Activated T-helper 1 cell treated with anti-CD3 and anti-CD28 coated beads, Interleukin-12 subunit alpha, Interleukin-12 subunit beta, Interleukin-2, Interleukin-4 antibody, amounts not matched to agents 30 ng/mL and 10 ng/mL and 1 ng/mL, durations not matched to agents 14 hours and 24 hours and 36 hours (primary cell): ENCODE measurements at places on chromosomes 1 and 21.

- DNase-seq: peak; percentile 76
These were observed at the start of gene VWA1 for GRCh38 chr1:1435106-1435903. Gene VWA1, plus strand, starts transcription at chr1:1435690. Its CDS starts 59 bp downstream, at chr1:1435749.

- DNase-seq: no peak
These were observed 180.5 kb downstream of the TGFB2 start for GRCh38 chr1:218525451-218526197.

DNA sequence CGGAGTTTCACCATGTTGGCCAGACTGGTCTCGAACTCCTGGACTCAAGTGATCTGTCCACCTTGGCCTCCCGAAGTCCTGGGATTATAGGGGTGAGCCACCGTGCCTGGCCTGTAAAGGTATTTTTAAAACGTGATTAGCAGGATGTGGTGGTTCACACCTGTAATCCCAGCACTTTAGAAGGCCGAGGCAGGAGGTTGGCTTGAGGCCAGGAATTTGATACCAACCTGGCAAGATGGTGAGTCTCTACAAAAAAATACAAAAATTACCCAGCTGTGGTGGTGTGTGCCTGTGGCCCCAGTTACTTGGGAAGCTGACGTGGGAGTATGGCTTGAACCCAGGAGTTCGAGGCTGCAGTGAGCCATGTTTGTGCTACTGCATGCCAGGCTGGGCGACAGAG, 43.3 kb upstream of the SOD1 start:
- DNase-seq: no peak

DNA sequence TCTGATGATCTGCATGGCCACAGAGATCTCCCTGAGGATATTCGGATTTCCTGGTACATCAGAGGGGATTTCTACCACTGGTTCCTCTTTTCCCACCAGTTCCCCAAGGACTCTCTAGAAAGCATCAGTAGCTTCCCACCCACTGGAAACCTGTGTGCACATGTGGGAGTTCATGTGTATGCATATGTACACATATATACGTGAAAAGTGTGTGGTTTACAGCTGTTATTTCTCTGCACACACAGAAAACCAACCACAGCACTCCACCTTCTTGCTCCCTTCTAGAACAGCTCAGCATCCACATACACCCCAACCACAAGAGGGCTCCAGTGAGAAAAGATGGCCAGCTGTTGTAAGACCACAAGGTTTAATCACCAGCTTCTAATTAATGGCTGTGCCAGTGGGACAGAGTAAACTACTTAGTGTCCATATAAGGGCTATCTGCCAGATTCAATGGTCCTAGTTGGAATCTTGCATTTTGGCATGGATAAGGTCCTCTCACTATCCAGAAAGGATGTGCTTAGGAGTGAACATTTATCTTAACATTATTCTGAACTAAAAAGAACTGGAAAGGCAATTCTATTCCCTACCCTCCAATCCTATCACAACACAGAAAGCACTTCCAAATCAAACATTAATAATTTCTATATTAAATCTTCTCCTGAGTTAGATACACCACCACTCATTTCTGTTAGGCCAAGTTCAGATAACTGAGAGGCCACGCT, 24.1 kb downstream of the GPR3 start:
- peak; percentile 44 for DNase-seq

DNA sequence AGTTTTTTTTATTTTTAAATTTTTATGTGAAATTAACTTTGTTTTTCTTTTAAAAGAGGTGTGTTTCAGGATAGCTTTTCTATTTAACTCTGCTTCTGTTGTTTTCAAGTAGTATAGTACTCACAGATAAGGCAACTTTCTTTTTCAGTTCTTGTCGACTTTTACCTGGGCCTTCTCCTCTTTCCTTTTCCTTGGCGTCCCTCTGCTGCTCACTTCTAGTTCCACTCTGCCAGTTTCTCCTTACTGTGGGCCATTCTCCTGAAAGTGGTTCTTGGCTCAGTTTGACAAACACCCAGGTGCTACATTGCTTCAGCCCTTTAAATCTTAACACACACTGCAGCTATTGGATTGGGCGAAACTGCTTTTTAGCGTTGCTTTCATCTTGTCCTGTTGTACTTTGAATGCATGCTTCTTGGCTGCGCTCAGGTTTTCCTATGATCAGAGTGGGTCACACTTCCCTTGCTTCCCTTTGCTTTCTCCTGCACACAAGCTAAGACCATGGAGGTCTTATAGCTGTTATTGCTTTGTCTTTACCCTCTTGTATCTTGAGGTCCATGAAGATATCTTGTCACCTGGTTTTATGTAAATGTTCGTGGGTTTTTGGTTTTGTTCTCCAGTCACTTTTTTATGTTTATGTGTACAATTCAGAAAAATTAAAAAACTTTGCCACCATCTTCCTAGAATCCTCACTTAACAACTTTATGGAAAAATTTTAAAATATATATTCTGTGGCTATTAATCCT, 21.6 kb downstream of the GABPA start:
- DNase-seq: no peak

DNA sequence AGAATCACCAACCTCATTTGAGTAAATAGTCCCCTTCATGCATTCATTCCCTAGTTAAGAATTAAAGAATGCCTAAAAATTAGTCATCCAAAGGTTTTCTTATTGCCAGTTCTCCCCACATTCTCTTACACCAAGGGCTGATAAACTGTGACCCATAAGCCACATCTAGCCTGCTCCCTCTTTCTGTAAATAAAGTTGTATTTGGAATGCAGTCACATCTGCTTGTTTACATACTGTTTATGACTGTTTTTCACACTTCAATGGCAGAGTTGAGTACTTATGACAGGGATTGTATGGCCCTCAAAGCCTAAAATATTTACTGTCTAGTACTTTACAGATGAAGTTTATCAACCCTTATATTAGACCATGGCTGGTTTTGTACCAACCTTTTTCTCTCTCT, 16.1 kb upstream of the DYRK1A start:
- DNase-seq: no peak

- no peak for DNase-seq
These were observed 8.2 kb upstream of the EFHD2 start for GRCh38 chr1:15401391-15402055.

GRCh38 chr1:159993911-159994310, 37.9 kb downstream of the PIGM start:
- DNase-seq: no peak

DNA sequence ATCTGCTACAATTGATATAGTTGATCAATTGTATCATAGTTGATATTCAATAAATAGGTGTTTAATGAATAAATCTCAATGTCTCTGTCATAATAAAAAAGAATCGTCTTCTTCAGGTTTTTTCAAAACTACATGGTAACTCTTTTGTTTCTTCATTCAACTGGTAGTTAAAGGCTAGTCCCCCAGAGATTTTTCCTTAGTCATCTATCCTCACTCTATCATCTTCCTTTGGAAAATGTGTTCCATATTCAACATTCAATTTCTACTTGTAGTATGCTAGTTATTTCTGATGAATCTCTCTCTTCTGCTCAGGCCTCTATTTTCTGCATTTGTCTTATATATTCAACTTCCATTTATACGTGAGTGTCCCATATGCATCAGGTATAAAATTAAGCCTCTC, 558.8 kb downstream of the KCNT2 start:
- DNase-seq: no peak

GRCh38 chr1:35856964-35857363, 26.0 kb upstream of the AGO1 start:
- DNase-seq: no peak

DNA sequence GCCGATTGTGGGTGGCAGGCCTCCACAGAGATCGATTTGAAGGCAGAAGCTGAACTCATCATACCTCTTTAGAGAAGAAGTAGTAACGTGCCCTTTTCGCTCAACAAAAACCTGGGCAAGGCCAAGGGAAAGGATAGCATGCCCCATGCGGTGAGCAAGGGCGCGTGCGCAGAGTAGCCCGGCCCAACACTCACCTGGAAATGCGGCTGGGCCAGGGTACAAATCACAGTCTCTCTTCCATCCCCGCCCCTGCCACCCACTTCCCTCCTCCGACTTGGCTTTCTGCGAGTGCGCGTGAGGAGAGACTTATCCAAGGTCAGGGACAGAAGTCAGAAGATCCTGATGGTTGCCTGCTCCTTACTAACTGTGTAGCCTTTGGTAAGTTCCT, 160.7 kb upstream of the C1orf21 start:
- no peak for DNase-seq

DNA sequence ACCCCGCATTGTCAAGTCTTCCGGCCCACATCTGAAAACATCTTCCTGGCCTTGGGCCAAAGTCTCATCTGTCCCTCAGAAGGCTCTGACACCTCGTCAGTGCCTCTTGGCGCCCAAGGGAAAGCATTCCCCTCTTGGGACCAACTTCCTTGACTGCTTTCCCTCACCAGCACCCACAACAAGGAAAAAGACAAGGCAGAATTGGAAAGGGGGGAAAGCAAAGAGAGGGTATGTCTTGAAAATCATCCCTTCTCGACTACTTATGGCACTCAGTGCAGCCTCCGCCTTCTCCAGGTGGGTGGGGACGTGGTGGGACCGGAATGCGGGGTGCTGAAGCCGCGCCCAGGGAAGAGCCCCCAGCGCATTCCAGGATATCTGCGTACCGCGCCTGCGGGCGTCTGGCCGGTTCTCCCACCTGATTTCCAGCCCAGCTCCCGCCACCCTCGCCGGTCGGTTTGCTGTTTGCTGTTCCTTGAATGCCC, 554 bp upstream of the SLC39A1 start:
- DNase-seq: no peak

DNA sequence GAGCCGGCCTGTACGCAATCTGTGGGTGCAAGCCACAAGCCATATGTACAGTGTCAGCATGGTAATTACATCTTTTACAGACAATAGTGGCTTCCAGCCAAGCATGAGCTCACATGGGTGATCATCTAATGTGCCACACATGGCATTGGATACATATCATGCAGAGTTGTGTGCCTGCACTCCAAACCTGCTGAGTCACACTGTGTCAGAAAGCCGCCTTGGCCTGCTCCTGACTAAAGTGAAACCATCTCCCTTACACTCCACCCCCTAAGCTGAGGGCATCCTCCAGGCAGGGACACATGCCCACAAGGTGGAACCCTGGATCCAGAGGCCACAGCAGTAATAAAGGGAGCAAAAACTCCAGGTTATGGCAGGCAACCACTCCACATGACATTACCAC, 72.5 kb downstream of the KCNT2 start:
- no peak for DNase-seq

GRCh38 chr1:58773406-58773840, 10.4 kb downstream of the JUN start:
- no peak for DNase-seq

GRCh38 chr1:82260051-82260450, 459.3 kb downstream of the ADGRL2 start:
- no peak for DNase-seq

GRCh38 chr1:212257157-212257556, 28.1 kb upstream of the PPP2R5A start:
- no peak for DNase-seq

GRCh38 chr1:235632506-235633401, 16.8 kb downstream of the GNG4 start:
- no peak for DNase-seq

GRCh38 chr1:89953131-89953626, 41.7 kb upstream of the ZNF326 start:
- no peak for DNase-seq

DNA sequence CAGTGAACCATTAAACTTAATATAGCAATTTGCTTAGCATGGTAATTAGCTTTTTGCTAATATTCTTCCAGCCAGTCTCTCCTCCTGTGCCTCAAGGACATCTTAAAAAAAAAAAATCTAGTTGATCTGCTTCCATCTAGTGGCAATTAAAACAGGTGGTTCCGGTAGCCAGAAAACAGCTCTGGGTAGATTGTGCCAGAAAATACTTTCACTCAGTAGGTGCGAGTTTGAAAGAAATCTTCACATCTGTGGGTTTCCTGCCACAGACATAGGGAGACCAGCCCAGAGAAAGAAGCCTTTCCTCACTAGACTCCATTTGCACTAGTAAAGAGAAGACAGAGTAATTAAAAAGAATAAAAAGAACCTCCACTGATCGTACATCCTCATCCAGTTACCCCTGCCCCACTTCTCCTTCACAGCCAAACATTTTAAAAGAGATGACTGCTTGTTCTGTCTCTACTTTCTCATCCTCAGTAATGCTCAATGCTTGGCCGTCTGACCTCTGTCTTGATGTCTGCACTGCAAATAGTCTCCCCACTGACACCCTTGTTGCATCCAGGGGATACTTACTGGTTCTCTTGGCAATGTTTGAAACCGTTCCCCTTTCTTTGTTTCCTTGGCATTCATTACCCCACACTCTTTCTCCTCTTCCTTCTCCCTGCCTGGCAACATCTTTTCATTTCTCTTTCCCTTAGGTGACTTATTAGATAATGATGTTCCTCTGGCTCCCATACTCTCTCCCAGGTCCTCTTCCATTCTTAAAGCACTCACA, 16.9 kb downstream of the SELL start:
- peak; percentile 56 for DNase-seq

GRCh38 chr1:22573237-22573636, 9.9 kb downstream of the EPHA8 start:
- no peak for DNase-seq

DNA sequence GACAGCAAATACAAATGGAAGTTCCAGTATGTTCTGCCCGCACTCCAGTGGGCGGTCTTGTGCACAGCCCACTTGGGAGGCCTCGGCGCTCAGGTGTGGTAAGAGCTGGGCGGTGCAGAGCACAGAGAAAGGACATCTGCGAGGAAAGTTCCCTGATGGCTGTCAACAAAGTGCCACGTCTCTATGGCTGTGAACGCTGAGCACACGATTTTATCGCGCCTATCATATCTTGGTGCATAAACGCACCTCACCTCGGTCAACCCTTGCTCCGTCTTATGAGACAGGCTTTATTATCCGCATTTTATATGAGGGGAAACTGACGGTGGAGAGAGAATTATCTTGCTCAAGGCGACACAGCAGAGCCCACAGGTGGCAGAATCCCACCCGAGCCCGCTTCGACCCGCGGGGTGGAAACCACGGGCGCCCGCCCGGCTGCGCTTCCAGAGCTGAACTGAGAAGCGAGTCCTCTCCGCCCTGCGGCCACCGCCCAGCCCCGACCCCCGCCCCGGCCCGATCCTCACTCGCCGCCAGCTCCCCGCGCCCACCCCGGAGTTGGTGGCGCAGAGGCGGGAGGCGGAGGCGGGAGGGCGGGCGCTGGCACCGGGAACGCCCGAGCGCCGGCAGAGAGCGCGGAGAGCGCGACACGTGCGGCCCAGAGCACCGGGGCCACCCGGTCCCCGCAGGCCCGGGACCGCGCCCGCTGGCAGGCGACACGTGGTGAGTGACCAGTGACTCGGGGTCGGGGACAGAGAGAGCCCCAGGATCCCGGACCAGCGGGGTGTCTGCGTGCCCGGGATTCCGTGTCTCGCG, at the start of gene IL12RB2:
IL12RB2 (plus strand) TSS at position 623 of the 810 bp plus-strand sequence. CDS start 12,496 bp downstream, outside the sequence.
- DNase-seq: peak; percentile 77

DNA sequence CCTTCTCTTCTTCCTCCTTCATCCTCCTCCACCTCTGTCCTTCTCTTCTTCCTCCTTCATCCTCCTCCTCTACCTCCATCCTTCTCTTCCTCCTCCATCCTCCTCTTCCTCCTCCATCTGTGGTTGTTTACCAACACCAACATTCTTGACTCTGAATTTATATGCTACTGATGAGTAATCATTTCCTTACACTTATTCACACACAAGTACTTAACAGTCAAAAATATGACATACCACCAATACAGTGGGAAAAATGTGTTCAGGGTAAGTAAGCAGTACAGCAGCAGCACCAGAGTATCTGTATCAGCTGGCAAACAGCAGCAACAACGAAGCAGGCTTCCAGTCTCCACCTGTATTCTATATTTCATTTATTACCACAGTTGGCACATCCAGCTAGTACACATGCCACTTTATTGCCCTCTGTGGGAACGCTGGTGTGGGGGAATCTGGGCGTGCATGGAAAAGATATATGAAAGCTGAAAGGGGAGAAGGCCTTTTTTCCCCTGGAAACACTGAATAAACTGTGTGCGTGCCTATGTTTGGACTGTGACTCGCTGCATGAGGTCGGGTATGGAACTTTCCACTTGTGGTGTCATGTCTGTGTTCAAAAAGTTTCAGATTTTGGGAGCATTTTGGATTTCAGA, 16.0 kb downstream of the ADSS2 start:
- DNase-seq: no peak
